Activated CD4-positive, alpha-beta memory T cell treated with anti-CD3 and anti-CD28 coated beads for 36 hours (primary cell): ENCODE measurements at places on chromosomes 1 and 21. TPM values are rescaled to one million over a fixed set of nuclear protein-coding genes. Genes with fewer than 3 reads are reported as not detected.
A peak's percentile ranks its signal among the peaks of the same experiment; 100 is the strongest.

GRCh38 chr1:241079047-241079446 is 278.0 kb downstream of the RGS7 start:
- no peak for DNase-seq

Gene NUP210L
- total RNA-seq = 0.05 TPM

Gene FMO2
- total RNA-seq = not detected

- DNase-seq = no peak
These were observed 195.2 kb downstream of the FCRL5 start for GRCh38 chr1:157357111-157357510.

GRCh38 chr1:20291645-20292084 is 990 bp downstream of the VWA5B1 start:
- peak; percentile 14 for DNase-seq

Gene ARHGAP29
- total RNA-seq = 0.31 TPM

DNA sequence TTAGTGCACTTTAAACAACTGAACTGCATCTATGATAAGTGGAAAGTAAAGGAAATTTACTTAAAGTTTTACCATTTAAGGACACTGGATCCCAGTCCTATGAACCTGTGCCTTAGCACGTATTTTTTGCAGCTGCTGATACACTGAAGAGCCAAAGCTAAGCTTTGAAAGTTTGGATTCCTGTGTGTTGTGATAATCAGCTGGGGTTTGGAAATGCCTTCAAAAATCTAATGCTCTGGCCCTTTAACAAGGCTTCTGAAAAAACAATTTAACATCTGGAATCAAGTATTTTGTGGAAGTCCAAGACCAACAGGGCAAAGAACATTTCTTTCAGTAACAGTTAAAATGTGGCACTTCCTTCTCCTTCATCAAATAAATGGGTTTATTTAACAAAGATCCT is 51.8 kb downstream of the DDAH1 start:
- DNase-seq = no peak

DNA sequence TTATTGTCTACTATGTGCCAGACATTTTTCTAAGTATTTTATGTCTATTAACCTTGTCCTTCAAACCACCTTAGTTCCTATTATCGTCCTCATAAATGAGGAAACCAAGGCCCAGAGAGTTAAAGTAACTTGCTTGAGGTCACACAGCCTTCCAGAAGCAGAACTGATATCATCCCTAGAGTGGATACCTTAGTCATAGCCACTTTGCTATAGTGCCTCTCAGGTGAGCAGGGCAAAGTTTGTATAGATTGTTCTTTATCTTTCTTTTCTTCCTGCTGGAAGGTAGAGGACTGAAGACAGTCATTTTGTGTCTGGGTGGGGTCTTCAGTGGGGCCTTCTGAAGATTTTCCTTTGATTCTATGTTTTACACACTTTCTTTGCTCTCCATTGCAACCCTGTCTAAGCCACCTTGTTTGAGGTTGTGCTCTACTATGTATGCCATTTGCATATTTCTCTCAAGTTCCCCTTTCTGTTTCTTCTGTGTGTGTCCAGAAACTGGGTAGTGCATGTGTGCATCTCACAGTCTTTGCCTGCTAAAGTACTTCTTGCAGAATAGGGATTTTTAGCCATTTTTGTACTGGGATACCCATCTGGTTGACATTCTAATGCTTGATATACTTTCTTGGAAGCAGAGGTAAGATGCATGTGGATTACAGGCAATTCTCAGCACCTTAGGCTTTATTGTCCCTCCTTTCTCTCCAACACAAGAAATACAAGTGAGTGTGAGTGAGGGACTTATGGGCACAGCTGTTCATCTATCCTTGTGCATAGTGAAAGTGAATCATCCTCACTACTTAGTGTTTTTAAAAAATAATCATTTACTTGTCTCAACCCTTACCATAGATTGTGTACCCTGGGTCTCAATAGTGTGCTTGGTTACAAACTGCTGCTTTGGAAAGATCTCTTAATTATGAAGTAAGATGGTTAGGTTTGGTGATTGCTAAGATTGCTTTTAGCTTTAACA is 207.6 kb upstream of the HMCN1 start:
- no peak for DNase-seq

DNA sequence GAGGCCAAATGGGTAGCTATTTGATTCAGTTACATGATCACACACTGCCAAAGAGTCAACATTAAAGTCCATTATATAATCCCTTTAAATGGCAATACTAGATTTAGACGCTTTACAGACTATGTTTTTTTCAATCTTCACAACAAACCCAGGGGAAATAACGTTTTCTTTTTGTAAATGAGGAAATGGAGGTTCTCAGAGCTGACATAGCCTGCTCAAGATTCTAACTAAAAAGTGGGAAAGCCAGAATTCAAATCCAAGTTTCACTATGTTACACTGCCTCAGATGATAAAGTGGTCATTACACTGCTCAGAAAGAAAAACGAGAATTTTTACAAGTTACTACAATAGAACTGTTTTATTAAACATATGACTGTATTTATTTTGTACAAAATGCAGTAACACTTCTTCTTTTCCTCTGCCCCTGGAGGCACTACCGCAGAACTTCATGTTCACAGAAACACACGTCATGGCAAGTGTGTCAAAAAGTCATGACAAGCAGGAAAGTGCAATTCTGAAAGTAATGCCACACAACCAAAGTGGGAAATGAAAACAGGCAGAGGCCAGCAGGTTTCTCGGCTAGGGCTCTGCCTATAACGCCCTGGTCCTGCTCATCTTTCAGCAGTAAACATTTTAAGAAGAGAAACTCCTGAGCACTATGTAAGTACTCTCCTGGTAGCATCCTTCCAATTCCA is 19.0 kb downstream of the THEMIS2 start:
- peak; percentile 66 for DNase-seq

Gene RNF223
- total RNA-seq = not detected

Gene VWA5B1
- not detected for total RNA-seq

DNA sequence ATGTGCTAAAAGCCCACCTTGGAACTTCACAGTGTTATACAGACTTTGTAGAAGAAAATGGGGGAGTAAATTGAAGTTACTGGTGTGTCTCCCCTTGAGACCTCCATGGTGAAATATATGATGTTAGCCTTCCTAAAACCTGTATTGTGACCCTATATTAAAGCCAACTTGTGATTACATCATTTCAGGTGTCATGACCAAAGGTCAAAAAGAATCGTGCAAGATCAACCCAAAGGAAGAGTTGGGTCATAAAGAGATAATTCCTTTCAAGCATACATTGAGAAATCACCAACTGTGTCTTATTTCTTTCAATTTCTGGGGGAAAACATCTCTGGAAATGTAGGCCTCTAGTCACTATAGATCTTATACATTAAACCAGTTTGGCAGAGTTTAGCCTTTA is 34.6 kb downstream of the GNAT2 start:
- DNase-seq = no peak

- DNase-seq = peak; percentile 84
These were observed 47.1 kb downstream of the ATP2B4 start for GRCh38 chr1:203673550-203674411.

DNA sequence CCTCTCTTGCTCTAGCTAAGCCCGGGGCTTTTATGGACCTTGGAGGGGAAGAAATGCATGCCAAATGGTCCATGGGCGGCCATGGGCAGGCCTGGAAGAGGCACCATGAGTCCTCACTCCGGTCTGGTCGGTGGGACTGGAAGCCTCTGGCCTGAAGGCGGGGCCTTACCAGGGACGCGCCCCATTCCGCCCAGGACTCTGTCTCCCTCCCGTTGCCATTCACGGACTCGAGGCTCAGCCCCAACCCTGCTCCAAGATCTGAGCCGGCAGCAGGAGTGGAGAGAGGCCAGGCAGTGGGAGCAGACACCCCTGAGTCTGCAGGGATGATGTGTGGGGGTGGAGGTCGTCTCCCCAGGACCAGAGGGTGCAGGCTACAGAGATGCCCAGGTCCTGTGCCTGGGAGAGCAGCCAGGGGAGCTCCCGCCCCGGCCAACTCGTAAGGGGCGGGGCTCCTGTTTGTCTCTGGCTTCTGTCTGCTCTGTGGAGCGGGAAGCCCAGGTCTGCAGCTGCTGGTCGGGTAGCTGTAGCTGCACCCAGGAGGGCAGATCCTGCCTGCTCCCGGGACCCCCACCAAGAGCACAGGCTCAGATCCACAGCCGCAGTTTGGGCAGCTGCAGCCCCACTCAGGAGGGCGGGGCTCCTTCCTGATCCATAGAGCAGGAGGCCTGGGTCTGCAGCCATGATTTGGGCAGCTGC is 8.3 kb upstream of the KANK4 start:
- no peak for DNase-seq

DNA sequence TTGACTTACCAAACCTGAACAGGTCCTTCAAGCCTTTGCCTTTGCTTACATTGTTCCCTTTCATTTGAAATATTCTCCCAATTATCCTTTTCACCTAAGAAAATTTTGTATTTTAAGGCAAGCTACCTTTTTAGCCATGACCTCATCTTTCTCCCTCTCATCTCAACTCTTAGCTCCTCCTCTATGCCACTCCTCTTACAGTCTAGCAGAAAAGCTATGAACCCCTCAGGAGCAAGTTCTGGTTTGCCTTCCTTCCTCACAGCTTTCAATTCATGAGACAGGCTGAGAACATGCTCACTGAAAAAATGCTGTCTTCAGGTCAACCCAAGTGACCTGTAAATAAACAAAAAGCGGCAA is 8.3 kb upstream of the MUTYH start:
- no peak for DNase-seq

Gene ETNK2
- 1.6 TPM for total RNA-seq

Gene LAD1
- not detected for total RNA-seq
